Activated T-cell treated with anti-CD3 and anti-CD28 coated beads, Interleukin-2, amount 50 U/mL, for 24 hours (primary cell): ENCODE measurements at places on chromosomes 13 and 19.

- DNase-seq = peak; percentile 85
Measured at GRCh38 chr19:36973021-36973843, 57.1 kb downstream of the ZNF568 start.

DNA sequence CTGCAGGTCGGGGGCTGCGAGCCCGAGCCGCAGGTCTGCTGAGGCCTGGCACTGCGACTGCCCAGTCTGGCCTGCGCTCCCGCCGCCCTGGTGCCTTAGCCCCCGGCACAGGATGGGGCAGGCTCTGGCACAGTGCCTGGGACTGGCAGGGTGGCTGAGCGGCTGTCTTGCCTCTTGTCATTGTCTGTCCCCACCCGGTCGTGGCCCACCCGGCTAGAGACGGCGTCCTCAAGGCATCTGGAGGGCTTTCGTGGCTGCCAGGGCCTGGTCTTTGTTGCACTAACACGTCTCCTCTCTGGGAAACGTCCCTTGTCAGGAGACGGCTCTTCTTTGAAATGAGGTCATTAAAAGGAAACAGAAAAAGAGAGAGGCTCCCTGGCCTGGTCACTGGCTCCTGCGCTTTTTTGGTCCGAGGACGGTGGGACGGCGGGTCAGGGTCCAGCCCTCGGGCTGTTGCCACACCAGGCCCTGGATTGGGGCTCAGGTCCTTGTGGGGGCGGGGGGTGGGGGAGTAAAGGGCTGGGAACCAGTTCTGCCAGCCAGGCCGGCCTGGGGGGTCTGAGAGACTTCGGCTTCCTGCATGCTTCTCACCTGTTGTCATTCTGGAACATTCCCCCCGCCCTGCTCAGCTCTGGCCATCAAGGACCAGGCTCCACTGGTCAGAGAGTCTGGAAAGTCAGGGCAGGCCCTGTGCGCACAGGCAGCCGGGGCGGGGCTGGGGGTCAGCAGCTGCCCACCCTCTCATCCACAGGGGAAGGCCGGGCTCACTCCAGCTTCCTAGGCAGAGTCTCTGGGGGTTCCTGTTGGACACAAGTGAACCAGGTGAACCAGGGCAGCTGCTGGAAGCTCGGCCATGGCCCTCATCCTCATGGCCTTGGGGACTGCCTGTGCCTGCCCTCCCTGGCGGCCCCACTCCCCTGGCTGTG lies 6.2 kb upstream of the ZNF554 start:
- DNase-seq = no peak

DNA sequence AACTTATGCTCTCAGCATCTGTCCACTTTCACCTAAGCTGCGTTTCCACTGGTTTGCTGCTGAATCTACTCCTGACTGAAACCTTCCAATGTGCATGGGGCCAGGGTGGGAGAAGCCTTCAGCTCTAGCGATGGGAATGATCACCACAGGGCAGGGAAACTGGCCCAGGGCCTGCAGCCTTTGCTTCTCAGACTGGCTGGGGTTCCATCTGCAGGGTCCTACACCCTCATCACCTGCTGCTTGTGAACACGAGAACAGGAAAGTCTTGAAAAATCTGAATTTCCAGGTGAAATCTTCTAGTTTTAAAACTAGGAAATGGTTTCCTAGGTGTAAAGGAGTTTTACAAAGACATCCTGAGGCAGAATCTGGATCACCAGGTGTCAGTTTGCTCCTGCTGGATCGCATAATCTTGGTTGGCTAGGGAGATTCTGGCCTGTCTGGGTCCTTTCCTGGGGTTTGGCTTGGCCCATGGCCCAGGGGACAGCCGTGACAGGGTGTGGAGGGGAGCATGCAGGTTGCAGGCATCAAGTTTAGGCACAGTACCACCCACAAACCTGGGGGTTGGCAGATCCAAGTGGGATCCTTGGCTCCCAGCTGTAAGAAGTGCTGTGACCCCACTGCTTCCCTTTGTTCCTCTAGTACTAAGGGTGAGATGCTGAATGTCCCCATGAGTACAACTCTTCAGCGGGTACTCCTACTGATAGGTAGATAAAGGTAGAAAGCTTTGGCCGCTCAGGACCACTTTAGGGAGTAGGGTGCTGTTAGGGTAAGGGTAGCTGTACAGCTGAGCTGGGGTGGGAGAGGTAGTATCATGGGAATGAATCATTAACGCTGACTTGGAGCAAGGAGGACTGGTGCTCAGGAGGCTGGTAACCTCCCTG lies 1.8 kb upstream of the UBE2M start:
- DNase-seq = peak; percentile 39

DNA sequence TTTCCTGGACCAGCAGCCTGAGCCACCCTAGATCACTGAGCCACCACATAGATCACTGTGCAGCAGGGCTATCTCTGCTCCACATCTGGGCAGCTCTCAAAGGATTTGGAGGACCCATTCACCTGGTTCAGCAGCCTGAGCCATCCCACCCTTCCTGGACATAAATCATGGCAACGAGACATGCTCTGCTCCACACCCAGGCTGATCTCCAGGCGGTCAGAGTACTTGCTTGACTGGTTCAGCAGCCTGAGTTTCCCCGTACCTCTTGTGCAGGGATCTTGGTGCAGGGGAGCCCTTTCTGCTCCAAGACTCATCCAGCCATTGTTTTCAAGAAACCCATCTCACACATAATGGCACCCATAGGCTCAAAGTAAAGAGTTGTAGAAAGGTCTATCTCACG lies 195.3 kb downstream of the LIG4 start:
- no peak for DNase-seq

- DNase-seq = no peak
Measured at GRCh38 chr19:45900738-45901431, 1.5 kb downstream of the MYPOP start.

GRCh38 chr19:1019980-1020867 lies 699 bp downstream of the TMEM259 start:
- DNase-seq = peak; percentile 65

DNA sequence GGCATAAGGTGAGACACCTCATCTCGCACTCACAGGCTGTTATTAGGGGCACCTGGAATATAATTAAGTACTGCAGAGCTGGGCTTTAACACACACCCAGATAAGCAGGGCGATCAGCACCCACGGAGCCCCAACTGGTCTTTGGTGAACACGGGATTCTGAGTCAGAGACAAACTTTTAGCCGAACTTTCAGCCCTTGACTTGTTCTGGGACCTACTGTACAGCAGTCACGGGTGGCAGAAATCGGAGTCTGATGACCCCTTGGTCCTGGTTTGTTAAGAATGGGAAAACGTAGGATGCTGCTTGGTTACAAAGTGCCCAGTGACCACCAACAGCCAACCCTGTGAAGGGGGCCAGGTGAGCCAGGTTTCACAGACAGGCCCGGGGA lies 9.0 kb downstream of the SH3GL1 start:
- no peak for DNase-seq

DNA sequence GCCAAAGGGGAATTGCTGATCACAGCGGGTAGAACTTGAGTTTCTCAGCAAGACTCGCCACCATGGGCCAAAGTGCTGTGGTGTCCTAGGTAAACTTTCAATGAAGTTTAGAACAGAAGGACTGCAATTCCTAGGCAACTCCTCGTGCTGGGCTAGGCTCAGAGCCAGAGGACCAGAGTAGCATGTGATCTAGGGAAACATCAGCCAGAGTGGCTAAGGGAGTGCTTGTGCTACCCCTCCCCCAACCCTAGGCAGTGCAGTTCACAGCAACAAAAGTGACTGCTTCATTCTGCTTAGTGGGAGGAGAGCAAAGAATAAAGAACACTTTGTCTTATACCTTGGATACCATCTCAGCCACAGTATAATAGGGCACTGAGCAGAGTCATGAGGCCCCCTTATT lies 1658.6 kb upstream of the MIR17HG start:
- no peak for DNase-seq

- DNase-seq = peak; percentile 47
Measured at GRCh38 chr13:105410602-105411001, 1124.9 kb downstream of the EFNB2 start.
